ENCODE measurements at places on chromosomes 13 and 19.

- no peak for DNase-seq
Observed at GRCh38 chr13:22320991-22321390, 650.1 kb downstream of the FGF9 start.

GRCh38 chr13:46748300-46748699 is 48.7 kb downstream of the ESD start:
- DNase-seq, result no peak

- DNase-seq, result no peak
Observed at GRCh38 chr19:7101498-7102253, 32.2 kb downstream of the ZNF557 start.

GRCh38 chr19:28956961-28957360 is 256.0 kb downstream of the UQCRFS1 start:
- DNase-seq, result no peak

DNA sequence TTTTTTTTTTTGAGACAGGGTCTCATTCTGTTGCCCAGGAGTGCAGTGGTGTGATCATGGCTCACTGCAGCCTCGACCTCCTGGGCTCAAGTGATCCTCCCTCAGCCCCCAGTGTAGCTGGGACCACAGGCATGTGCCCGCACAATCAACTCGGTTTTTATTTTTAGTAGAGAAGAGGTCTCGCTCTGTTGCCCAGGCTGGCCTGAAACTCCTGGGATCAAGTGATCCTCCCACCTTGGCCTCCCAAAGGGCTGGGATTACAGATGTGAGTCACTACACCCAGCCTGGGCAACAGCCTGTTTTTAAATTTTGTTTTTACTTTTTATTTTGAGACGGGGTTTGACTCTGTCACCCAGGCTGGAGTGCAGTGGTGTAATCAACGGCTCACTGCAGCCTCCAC is 2.3 kb upstream of the KDM4B start:
- DNase-seq, result no peak

GRCh38 chr13:94318418-94318817 is 161.1 kb downstream of the DCT start:
- no peak for DNase-seq

DNA sequence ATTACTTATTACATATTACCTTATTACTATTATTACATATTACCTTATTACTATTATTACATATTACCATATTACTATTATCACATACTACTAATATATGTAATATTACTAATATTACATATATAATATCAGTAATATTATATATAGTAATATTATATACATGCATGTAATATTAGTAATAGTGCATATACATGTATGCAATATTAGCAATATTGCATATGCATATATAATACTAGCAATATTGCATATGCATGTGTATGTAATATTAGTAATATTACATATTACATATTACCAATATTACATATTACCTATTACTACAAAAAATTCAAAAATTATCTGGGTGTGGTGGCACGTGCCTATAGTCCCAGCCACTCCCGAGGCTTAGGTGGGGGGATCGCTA is 22.4 kb downstream of the PDE4A start:
- DNase-seq, result no peak

DNA sequence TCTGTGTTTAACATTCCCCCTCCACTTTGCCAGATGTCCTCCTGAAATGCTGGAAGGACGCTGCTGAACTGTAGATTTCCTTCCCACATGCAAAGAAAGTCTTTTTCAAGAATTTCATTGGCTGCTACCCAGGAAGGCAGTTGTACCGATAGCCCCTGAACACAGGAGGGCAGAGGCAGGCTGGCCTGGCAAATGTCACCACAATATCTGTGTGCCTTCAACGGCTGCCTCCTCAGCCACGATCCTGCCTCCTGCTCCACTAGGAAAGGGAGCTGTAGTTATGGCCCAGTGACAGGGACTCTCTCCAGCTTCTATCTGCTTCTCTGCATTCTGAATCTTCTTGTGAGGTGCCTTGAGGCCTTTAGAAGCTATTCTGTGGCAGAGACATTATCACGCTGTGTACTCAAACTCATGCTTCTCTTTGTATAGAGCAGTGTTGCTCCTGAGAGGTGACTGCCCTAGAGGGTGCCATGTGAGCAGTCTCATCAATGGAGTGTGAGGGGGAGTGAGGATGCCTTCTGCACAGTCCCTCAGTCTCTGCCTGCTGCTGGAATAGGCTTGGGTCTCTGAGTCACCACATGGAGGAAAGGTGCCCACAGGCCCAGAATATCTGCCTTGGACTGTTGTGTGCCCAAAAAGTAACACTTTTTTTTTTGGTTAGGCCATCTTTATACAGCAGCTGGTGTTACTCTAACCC is 279.8 kb downstream of the DNAJC15 start:
- DNase-seq, result no peak

DNA sequence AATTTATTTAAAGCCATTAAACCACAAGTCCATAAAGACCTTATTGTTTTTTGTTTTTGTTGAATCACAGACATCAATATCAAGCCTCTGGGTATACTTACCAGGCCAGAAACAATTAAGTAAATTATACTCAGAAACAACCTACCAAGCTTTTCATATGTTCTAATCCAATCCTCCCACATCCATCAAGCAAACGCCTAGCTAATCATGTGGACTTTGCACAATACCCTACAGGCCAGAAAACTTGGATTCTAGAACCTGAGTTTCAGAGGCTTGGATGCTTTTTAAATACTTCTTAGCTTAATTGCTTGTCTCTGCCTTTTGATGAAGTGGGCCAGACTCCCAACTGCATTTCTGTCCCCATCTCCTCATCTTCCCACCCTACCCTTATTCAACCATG is 39.9 kb downstream of the TGDS start:
- no peak for DNase-seq

DNA sequence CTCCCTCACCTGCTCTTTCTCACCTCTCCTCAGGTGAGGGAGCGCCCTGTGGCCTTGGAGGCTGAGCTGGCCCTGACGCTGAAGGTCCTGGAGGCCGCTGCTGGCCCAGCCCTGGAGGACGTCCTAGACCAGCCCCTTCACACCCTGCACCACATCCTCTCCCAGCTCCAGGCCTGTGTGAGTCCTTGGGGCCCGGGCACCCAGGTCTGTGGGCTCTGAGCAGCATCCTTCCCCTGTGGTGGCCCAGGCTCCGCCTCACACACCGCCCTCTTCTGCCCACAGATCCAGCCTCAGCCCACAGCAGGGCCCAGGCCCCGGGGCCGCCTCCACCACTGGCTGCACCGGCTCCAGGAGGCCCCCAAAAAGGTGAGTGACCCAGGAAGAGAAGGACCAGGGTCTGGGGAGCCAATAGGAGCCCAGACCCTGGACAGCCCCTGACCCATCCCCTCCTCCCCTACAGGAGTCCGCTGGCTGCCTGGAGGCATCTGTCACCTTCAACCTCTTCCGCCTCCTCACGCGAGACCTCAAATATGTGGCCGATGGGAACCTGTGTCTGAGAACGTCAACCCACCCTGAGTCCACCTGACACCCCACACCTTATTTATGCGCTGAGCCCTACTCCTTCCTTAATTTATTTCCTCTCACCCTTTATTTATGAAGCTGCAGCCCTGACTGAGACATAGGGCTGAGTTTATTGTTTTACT is 1.9 kb downstream of the IFNL1 start:
- no peak for DNase-seq

- no peak for DNase-seq
Observed at GRCh38 chr13:113756441-113757097, 2.5 kb upstream of the TMEM255B start.

DNA sequence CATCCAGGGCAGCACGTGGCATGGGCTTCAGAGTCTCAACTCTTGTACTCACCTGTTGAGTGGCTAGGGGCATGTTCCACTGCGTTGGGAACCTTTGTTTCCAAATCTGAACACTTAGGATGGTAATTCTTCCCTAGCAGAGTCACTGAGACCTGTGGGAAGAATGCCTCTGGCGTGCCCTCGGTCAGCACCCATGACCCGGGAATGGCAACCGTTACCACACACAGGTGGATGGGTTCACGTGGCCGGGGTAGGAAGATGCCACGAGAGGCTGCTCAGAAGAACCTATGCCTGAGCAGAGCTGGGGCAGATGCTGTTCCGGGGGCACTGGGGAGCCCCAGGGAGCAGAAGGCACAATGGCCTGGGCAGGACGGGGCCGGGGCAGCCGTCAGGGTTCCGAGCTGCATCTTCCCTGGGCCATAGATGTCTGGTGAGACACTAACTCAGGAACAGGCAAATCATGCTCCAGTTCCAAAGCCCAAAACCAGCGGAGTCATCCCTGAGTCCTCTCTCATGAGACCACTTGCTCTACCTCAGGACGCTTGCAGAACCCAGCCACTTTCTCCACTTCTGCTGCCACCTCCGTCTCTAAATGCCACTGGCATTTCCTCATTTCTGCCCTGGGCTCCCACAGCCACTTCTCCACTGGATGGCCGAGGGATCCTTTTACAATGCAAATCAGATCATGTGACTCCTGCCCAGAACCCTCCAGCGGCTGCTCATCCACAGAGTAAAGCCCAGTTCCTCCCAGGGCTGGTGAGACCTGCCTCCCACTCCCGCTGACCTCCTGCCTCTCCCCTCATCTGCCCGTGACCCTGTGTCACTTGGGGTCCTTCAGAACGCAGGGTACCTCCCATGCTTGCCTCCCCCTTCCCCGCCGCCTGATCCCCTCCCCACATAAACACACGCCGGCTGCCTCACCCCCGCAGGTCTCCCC is 36.7 kb downstream of the FAM124A start:
- DNase-seq, result no peak

- no peak for DNase-seq
Observed at GRCh38 chr13:31957772-31958171, 73.8 kb upstream of the FRY start.

DNA sequence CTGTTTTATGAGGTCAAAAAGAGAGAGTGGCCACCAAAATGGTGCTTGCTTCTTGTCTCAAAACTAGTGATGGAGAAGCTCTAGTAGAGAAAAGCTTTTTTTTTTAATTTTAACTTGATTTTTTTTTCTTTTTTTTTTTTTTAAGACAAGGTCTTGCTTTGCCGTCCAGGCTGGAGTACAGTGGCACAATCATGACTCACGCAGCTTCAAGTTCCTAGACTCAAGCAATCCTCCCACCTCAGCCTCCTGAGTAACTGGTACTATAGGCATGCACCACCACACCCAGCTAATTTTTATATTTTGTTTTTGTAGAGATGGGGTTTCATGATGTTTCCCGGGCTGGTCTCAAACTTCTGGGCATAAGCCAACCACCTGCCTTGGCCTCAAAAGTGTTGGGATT is 279.0 kb downstream of the TBC1D4 start:
- no peak for DNase-seq

- DNase-seq, result no peak
Observed at GRCh38 chr19:43644181-43644580, 4.5 kb upstream of the CADM4 start.

DNA sequence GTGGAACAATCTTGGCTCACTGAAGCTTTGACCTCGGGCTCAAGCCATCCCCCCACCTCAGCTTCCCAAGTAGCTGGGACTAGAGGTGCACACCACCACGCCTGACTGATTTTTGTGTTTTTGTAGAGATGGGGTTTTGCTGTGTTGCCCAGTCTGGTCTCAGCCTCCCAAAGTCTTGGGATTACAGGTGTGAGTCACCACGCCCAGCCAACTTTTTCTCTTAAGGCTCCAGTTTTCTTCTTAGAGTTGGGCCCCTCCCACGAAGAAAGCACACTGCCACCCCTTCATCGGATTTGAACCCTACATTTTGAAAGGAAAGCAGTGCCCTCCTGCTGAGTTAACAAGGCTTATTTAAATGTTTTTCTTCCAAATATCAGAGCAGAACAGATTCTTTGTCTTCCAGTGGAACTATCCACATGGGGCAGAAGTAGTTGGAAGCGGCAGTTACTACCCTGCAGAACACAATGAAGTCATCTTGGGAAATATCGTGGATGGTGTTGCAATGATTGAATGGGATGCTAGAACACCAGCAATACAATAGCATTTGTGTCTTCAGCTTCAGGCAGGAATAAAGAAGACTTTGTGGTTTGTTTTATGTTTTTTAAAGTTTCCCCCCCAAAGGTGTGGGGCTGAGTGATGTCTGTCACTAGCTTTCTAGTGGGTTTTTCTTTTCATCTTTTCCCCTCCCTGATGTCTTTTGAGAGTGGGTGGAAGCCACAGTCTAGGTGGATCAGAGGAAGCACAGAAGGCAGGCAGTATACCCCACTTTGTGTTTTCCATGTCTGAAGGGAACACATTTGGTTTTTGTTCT is 8.9 kb downstream of the ACTN4 start:
- no peak for DNase-seq

GRCh38 chr13:101453784-101454201 is 1.3 kb downstream of the ITGBL1 start:
- DNase-seq, result no peak

- no peak for DNase-seq
Observed at GRCh38 chr13:32581177-32581786, 5.0 kb upstream of the PDS5B start.

- peak; percentile 27 for DNase-seq
Observed at GRCh38 chr13:96020155-96020575, 33.0 kb downstream of the UGGT2 start.

GRCh38 chr19:33580645-33581037 is 41.1 kb upstream of the CHST8 start:
- DNase-seq, result no peak

DNA sequence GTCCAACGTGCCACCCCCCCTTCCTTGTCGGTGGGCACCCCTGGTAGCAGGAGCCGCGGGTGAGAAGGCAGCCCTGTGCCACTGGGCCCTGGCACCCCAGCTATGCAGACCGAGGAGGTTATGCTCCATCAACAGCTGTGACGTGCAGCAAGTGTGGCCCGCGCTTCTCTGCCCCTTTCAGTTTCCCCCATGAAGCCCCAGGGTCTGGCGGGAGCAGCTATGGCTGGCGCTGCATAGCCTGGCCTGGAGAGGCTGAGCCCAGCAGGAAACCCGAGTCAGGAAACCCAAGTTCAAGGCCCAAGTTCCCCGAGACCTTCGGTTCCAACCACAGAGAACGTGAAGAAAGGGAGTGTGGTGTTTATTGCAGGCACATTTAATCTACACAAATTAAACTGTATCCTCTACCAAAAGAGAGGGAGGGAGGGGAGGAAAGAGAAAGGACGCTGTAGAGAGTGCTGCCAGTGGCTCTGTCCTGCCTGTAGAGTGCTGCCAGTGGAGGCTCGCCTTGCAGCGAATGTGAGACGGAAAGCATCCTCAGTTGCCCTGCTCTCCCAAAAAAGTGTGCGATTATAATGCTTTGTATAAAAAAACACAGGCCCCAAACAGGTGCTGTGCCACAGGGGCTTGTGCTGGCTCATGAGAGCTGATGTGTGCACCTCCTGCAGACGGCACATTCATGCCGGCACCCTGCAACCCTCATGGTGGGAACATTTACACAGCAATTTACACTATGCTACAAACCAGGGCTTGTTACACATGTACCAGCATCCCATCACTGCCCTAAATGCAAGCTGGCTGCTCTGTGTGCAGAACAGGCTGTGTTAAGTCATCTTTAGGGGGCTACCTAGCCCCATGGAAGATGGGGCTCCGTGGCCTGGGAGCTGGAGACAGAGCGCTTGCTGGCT is 16.3 kb downstream of the POP4 start:
- no peak for DNase-seq

GRCh38 chr19:33280351-33280921 is 21.9 kb downstream of the CEBPA start:
- no peak for DNase-seq
